ENCODE measurements at places on chromosomes 12 and 14. TPM values are rescaled to one million over a fixed set of nuclear protein-coding genes. Genes with fewer than 3 reads are reported as not detected.

The MYO1A gene
- 0.12 TPM for total RNA-seq

The SLC24A4 gene
- total RNA-seq, result not detected

The IL22 gene
- not detected for total RNA-seq

The BDKRB1 gene
- total RNA-seq, result 0.08 TPM

The CPNE6 gene
- total RNA-seq, result not detected

The SVOP gene
- total RNA-seq, result not detected

The HOTAIR gene
- total RNA-seq, result not detected

The PMCH gene
- not detected for total RNA-seq

The KERA gene
- total RNA-seq, result not detected

The RPGRIP1 gene
- total RNA-seq, result under 0.01 TPM

The CMA1 gene
- not detected for total RNA-seq

The GALNT4 gene
- total RNA-seq, result 6.7 TPM

The HNRNPA1 gene
- total RNA-seq, result 553 TPM

The C3AR1 gene
- total RNA-seq, result 0.30 TPM

The SSTR1 gene
- total RNA-seq, result 1.1 TPM

The CCND2 gene
- 42.7 TPM for total RNA-seq

The ALKBH2 gene
- 18.6 TPM for total RNA-seq

The CDKN1B gene
- total RNA-seq, result 16.1 TPM

The PTPRB gene
- 19.1 TPM for total RNA-seq
